Stimulated activated CD8-positive, alpha-beta memory T cell treated with anti-CD3 and anti-CD28 coated beads, Interleukin-2, amount 100 ng/mL, for 1 hour (primary cell): ENCODE measurements at places on chromosomes 3 and 15.
A peak's percentile ranks its signal among the peaks of the same experiment; 100 is the strongest.

GRCh38 chr3:195028877-195029606, 241.9 kb downstream of the XXYLT1 start:
- DNase-seq = no peak

GRCh38 chr15:93063262-93063671, 25.7 kb downstream of the RGMA start:
- DNase-seq = no peak

DNA sequence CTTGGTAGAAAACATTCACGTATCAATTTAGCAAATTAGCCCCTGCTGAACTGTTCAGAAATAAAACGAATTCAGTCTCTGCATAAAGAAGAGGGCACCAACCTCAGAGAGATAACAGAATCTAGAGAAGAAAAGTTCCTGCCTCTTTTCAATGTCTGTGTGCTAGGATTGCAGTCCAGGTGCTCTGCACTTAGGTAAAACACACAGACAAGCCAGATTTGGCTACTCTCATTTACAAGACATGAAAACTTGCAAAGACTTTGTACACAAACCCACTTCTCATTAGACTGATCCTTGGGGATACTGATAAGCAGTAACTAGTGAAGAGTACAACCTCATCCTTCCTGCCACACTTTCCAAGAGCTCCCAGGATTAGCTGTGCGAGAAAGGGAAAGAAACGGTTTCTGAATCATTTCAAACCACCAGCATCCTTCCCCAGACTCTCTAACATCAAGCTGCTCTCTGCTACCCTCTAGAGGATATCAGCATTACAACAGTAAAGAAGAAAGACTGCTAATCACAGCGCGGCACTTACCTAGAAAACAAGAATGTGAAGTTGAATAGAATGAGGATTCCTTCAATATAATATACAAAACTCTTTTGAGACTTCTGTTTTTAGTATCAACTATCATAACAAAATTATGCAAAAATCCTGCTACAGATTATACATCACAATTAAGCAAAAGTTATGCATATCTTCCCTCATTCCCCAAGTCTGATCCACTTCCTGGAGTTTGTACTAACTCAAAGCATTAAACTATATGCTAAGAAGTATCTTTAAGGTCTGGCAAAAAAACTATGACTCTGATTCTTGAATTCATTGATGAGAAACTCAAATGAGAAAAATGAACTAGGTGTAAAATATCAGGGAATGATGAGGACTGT, 306.4 kb downstream of the MAGI1 start:
- no peak for DNase-seq

- DNase-seq = no peak
These were observed 151.5 kb upstream of the BHLHE40 start for GRCh38 chr3:4827767-4828166.

DNA sequence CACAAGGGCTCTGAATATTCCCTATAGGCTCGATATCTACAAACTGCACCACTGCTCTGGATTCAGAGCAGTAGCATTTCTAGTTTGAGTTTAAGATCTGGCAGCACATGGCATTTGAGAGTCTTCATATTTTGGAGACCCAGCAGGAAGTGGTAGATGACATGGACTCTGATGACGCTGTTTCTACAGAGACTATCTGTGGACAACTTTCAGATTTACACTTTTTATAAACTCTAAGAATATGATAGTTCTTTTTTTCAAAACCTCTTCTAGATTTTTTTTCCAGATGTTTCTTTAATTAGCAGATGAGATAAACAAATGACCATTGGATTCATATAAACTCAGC, 35.8 kb downstream of the ARMC8 start:
- DNase-seq = no peak

GRCh38 chr3:159645874-159646273, 342.8 kb upstream of the IL12A start:
- no peak for DNase-seq

- no peak for DNase-seq
These were observed 47.5 kb upstream of the LIMD1 start for GRCh38 chr3:45546716-45547701.

- no peak for DNase-seq
These were observed 64.3 kb downstream of the OXSM start for GRCh38 chr3:25854214-25854613.

DNA sequence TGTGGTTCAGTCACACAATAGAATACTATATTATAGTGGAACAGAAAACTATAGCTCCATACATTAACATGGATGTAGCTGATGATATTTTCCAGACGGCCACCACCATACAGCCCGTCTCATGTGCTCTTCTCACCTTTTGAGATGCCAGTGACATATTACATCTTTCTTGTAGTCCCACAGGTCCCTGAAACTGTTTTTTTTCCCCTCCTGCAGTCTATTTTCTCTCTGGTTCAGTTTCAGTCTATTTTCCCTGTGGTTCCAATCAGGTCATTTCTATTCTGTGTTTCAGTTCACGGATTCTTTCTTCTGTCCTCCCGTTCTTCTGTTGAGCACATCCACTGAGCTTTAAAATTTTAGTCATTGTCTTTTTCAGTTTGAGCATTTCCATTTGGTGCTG, 72.2 kb downstream of the PPCDC start:
- no peak for DNase-seq

DNA sequence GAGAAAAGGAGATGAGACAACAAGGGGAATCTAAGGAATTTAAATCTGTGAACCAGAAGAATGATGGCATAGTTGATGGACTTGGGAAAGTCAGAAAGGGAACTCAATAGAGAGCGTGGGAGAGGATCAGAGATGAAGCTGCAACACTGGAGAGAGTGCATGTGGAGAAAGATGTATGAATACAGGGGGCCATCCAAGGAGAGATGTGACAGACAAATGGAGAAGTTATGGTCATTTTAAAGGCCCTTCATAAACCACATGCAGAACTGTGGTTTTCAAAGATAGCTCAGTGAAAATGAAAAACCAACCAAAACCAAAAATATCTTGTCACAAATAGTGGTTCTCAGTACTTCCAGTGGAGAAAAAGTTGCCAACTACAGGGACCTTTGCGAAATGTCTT, 265.2 kb downstream of the SUCLG2 start:
- no peak for DNase-seq

DNA sequence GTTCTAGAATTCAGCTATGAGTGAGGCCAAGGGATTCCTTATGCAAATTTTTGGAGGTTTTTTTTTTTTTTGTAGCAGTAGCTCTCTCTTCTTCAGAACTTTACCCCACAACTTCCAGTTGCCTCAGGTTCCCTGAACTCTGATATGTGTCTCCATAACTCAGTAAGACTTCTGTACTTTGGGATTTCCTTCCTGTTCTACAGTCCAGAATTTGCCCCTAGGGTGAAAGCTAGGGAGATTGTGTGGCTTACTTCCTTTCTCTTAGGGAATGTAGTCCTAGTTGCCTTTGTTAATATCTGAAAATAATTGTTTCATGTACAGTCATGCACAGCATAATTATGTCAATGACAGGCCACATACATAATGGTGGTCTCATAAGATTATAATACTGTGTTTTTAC, 30.8 kb downstream of the LRRC28 start:
- no peak for DNase-seq

DNA sequence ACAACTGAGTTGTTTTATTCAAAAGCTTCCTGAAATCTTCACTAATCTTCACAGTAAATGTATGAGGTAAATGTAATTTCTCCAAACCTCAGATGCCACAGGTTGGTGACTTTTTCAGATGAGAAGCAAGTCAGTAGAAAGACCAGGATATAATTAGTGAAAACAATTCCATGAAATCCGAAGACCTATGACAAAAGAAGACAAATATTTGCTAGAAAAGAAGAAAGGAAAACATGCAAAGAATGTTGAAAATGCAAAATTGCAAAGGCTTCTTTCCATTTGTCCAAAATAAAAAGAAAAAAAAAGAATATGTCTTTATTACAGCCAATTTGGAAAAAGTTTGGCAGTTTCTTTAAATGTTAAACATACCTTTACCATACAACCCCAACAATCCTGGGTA, 88.3 kb upstream of the MYRIP start:
- DNase-seq = no peak

- no peak for DNase-seq
These were observed 6.5 kb downstream of the DYNC1LI1 start for GRCh38 chr3:32564195-32564594.

- DNase-seq = no peak
These were observed 53.7 kb upstream of the XCR1 start for GRCh38 chr3:46080969-46081345.

GRCh38 chr3:59538753-59539432, 489.1 kb upstream of the CFAP20DC start:
- no peak for DNase-seq

DNA sequence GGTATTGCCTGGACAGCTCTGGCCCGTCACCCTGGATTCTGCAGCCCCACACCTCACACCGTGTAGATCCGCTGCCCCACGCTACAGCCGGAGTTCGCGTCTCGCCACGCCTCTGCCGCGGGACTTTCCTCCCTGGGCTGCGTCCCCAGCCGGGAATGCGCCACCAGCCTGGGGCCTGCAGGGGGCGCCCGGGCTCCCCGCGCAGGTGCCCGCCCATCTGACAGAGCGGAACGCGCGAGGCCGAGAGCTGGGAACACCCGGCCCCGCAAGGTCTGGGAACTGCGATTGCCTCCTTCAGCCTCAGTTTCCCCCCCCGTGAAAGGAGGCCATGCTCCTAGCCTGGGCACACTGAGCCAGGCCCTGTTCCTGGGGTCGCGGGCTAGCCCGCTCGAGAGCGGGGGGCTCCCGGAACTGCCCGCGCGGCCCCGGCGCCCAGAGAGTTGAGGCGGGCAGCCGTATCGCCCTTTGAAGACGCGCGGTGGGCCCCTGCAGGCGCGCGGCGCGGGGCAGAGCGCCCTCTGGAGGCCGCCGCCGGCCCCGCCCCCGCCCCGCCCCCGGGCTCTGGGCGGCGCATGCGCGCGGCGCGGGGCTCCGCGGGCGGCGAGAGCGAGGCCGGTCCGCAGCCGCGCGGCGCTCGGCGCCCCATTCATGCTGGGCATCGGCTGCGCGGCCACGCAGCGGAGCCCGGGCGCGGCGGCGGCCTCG, at the start of gene PLXNA1:
Gene PLXNA1 (plus strand): TSS at position 645 of the 705 bp plus-strand sequence. CDS start 5,479 bp downstream, outside the sequence.
- DNase-seq = peak; percentile 75

- DNase-seq = no peak
These were observed 130.8 kb downstream of the UNC13C start for GRCh38 chr15:54109014-54109413.

GRCh38 chr3:134709561-134710312, 58.9 kb upstream of the KY start:
- no peak for DNase-seq

DNA sequence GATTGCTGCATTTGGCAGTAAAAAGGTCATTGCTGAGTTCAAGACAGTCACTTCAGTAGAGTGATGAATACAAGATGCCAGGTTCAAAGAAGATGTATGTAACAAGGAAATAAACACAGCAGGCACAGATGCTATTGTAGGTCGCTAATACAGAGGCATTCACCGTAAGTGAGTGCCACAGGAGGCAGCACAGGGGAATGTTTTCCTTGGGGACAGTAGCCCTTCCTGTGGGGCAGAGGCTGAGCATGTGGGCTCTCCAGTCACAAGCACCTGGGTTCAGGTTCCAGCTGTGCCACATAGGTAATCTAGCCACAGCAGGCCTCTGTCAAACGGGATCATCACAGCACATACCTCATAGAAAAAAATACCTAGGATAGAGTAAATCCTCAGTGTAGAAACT, 86.3 kb downstream of the RSL24D1 start:
- no peak for DNase-seq

GRCh38 chr3:140013220-140013619, 78.2 kb downstream of the CLSTN2 start:
- DNase-seq = no peak

DNA sequence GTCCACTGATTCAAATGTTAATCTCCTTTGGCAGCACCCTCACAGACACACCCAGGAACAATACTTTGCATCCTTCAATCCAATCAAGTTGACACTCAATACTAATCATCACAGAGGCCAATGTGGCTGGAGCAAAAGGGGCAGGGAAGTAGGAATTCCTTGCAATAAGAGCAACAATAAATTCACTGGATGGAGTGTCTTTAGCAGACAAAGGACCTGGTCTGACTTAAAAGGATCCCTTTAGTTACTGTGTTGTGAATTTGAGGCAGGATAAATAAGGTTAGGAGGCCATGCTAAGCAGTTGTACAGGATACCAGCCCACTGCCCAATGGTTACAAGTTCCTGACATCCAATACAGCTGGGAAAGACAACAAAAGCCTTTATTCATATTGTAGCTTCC, 12.3 kb upstream of the GFM1 start:
- no peak for DNase-seq

DNA sequence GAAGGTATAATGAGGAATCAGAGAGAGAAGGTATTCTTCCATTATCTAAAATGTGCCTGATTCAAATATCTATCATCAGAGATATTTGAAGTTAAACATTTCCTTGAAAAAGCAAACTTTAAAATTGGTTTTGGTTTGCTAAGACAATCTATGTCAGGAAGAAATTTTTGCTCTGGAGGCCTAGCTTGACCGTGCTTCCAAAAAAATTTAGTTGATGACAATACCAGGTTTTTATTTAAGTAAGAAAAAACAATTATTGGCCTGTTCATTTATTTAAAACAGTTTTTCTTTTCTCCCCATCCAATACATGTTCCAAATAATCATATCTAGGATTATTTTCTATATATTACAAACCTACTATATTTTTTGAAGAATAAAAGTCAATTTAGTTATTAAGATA, 75.3 kb downstream of the OTOL1 start:
- no peak for DNase-seq

DNA sequence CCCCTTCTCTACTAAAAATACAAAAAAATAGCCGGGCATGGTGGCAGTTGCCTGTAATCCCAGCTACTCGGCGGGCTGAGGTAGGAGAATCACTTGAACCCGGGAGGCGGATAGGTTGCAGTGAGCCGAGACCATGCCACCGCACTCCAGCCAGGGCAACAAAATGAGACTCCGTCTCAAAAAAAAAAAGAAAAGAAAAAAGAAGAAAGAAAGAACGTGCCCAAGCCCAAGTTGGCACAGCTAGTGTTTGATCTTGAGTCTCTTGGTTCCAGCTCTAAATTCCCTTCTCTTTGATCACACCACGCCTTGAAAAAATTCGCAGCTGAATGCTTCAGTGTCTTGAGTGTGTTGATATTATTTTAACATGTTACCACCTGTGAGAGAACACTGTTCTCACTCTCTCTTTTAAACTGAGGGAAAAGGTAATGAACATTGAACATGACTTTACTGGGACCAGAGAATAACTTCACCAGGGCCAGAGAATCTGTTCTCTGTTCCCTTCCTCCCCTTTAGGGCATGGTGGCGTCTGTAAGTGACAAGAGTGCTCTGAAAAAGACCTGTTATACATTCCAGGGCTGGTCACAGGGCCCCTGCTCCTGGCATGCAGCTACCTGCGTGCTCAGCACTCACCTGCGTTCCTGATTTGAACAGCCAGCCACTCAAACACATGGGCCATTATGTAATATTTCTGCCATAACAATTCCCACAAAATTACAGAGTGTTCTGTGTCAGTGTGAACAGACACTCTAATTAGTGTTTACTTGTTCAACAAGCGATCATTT, 19.0 kb downstream of the SLCO3A1 start:
- no peak for DNase-seq

DNA sequence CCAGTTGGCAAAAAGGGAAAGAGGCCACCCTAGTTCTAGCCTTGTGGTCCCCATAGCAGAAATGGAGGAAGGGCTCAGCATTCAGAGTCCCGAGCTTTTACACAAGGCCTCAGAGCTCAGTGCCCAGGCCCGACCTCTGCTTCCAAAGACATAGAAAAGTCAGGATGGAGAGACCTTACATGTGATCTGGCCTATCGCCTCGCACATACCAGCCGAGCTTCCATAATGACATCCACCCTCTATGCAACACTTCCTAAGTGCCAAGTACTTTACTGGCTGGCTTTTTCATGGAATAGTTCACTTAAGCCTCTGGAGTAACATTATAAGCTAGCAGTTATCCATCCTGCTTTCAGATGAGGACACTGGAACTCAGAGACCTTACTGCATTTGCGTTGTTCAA, 275.9 kb downstream of the FAM43A start:
- no peak for DNase-seq
